ENCODE measurements at places on chromosomes 3 and 15. TPM values are rescaled to one million over a fixed set of nuclear protein-coding genes. Genes with fewer than 3 reads are reported as not detected.

ALDH1A3 gene
- 5.7 TPM for polyA plus RNA-seq

PPIB gene
- 469 TPM for polyA plus RNA-seq

ACSBG1 gene
- 1.4 TPM for polyA plus RNA-seq

CTDSPL2 gene
- polyA plus RNA-seq = 79.7 TPM

SERINC4 gene
- polyA plus RNA-seq = not detected

SYNPR gene
- not detected for polyA plus RNA-seq

TRH gene
- 0.12 TPM for polyA plus RNA-seq

SH2D7 gene
- 0.98 TPM for polyA plus RNA-seq

TMEM115 gene
- 28.6 TPM for polyA plus RNA-seq

GOLGA6B gene
- 0.07 TPM for polyA plus RNA-seq

SLC51A gene
- 18.0 TPM for polyA plus RNA-seq

SEMA3B gene
- 78.6 TPM for polyA plus RNA-seq

GABRR3 gene
- polyA plus RNA-seq = 0.03 TPM

CHRM5 gene
- 0.35 TPM for polyA plus RNA-seq

SCG3 gene
- 0.12 TPM for polyA plus RNA-seq

PEX5L gene
- polyA plus RNA-seq = 0.58 TPM

DNAH12 gene
- polyA plus RNA-seq = 3.0 TPM

PAQR5 gene
- 35.1 TPM for polyA plus RNA-seq

UBP1 gene
- polyA plus RNA-seq = 118 TPM

CHRNA3 gene
- 1.7 TPM for polyA plus RNA-seq

GHSR gene
- not detected for polyA plus RNA-seq

ERICH6 gene
- polyA plus RNA-seq = 1.0 TPM

EXD1 gene
- polyA plus RNA-seq = 0.07 TPM

CCR3 gene
- polyA plus RNA-seq = not detected

SLC24A5 gene
- polyA plus RNA-seq = 2.0 TPM

TGM5 gene
- polyA plus RNA-seq = not detected

NMNAT3 gene
- 11.9 TPM for polyA plus RNA-seq

HYKK gene
- polyA plus RNA-seq = 10.3 TPM

PRKCD gene
- polyA plus RNA-seq = 20.3 TPM

GOLGA6D gene
- polyA plus RNA-seq = 0.57 TPM

P2RY13 gene
- polyA plus RNA-seq = 0.81 TPM

RGMA gene
- polyA plus RNA-seq = 7.9 TPM

CACNA1D gene
- 21.9 TPM for polyA plus RNA-seq

CFAP20DC gene
- polyA plus RNA-seq = 5.4 TPM

ABI3BP gene
- 26.8 TPM for polyA plus RNA-seq

SATB1 gene
- polyA plus RNA-seq = 44.0 TPM

GRK7 gene
- polyA plus RNA-seq = 0.18 TPM

CFAP91 gene
- 35.7 TPM for polyA plus RNA-seq

POLG gene
- polyA plus RNA-seq = 54.9 TPM

IL5RA gene
- polyA plus RNA-seq = 0.73 TPM

LRRC49 gene
- 20.9 TPM for polyA plus RNA-seq

PAQR9 gene
- 0.68 TPM for polyA plus RNA-seq

RPP14 gene
- polyA plus RNA-seq = 27.4 TPM

IFT122 gene
- polyA plus RNA-seq = 79.0 TPM

CELF6 gene
- polyA plus RNA-seq = 5.1 TPM

PLOD2 gene
- polyA plus RNA-seq = 171 TPM

ZCWPW2 gene
- 2.8 TPM for polyA plus RNA-seq

ANKRD63 gene
- polyA plus RNA-seq = 0.17 TPM

PLSCR2 gene
- 1.0 TPM for polyA plus RNA-seq

SH3GL3 gene
- polyA plus RNA-seq = 14.2 TPM

PRR20G gene
- polyA plus RNA-seq = not detected

SHC4 gene
- 3.1 TPM for polyA plus RNA-seq

INSYN1 gene
- 12.6 TPM for polyA plus RNA-seq

NEK11 gene
- 24.3 TPM for polyA plus RNA-seq

SOX14 gene
- polyA plus RNA-seq = not detected

ITPKA gene
- 0.52 TPM for polyA plus RNA-seq

PAK6 gene
- 6.5 TPM for polyA plus RNA-seq

Measured in left kidney (tissue), 8 donors.